Liver (tissue), 10 donors: ENCODE measurements at places on chromosomes 6 and 20. TPM values are rescaled to one million over a fixed set of nuclear protein-coding genes. Genes with fewer than 3 reads are reported as not detected.

Gene PPP1R14C
- 0.05 TPM for total RNA-seq

Gene LPA
- 34.7 TPM for total RNA-seq

Gene ADIG
- total RNA-seq: not detected

Gene AGPAT1
- 10.4 TPM for total RNA-seq

Gene ECT2L
- total RNA-seq: not detected

Gene HLA-DQB1
- total RNA-seq: 12.4 TPM

Gene LCA5
- total RNA-seq: 0.84 TPM

Gene EPB41L1
- 3.4 TPM for total RNA-seq

Gene DNAH8
- total RNA-seq: under 0.01 TPM

Gene ZNF311
- 0.42 TPM for total RNA-seq

GRCh38 chr6:157278171-157278570 is 45.1 kb downstream of the TMEM242 start:
- DNase-seq: no peak

DNA sequence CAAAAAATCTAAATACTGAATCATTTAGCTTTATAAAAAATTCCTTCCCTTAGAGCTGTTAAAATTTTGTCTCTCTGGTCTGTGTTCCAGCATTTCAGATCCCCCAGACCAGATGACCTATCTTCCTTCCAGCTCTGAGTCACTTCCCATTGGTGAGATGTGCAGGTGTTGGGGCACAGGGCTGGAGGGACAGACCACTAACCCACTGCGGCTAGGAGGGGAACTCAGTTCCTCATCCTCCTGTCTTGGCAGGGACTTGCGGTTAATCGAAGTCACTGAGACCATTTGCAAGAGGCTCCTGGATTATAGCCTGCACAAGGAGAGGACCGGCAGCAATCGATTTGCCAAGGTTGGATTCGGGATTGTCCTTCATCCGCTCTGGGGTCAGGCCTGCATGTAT is 6.0 kb downstream of the CNPY3 start:
- DNase-seq: no peak

GRCh38 chr6:156781861-156782631 is 4.9 kb downstream of the ARID1B start:
- no peak for DNase-seq

- DNase-seq: no peak
These were observed at the start of gene TRAPPC3L for GRCh38 chr6:116545651-116546050. TRAPPC3L (minus strand) TSS chr6:116545684; CDS start chr6:116545514, 170 bp downstream.

- no peak for DNase-seq
These were observed 33.0 kb downstream of the NUP153 start for GRCh38 chr6:17673543-17674254.

DNA sequence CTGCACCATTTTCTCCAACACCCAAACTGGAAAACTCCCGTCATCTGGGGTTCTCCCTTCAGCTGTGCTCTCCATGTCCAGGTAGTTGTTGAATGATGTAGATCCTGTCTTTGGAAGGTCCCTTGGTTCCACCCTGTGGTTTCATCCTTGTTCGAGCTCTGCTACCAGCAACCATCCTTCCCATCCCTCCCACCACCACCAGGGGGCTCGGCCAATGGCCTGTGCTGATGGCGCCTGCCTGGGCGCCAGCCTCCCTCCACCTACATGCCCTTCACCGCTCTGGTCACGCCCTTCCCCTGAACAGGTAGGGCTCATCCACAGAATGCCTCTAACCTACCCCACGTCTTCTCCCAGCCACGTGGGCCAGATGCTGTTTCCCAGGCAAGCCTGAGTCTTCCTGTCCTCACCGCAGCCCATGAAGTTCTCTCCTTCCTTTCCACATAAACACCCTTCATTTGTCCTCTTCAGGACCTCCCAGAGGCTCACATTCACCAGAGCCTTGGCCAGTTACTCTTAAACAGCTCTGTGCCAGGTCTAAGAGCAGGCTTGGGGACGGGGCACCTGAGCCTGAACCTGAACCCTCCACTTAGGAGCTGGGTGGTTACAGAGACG is 75.1 kb upstream of the DUSP22 start:
- no peak for DNase-seq

- DNase-seq: no peak
These were observed 16.8 kb upstream of the FUCA2 start for GRCh38 chr6:143528164-143528811.

GRCh38 chr6:149166336-149166735 is 151.2 kb upstream of the TAB2 start:
- DNase-seq: no peak

DNA sequence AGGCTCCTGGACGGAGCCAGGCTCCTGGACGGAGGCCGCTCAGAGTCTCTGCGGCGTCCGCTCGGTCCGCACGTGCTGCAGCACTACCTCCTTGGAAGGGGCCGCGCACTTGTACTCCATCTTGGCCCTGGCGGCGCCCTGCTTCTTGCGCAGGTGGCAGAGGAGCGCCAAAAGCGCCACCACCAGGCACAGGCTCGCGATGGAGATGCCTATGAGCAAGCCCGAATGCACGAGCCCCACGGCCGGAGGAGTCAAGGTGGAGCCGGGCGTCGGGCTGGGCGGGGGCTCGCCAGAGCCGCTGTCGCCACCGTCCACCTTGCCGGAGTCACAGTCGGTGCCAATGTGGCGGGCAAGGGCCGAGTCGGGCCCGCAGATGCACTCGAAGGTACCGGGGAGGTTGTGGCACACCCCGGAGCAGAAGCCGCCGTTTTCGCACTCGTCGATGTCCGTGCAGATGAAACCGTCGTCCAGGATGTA is 1.7 kb downstream of the THBD start:
- DNase-seq: no peak

DNA sequence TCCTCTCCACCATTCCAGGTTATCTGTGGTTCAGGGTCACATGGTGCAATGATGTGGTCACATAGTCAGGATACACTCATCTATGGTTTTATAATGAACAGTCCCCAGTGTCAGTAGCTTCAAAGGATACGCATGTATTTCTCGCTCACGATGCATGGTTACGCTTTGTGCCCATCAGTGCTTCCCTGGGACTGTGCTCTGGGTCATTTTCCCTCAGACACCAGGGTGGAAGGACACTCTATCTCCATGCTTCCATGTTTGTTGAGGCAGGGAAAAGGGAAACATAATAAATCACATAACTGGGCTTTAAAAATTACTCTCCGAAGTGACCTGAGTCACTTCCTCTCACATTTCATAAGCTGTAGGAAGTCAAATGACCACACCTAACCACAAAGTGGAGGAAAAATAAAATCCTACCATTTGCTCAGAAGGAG is 394.8 kb upstream of the NOX3 start:
- DNase-seq: no peak

GRCh38 chr6:127539272-127539671 is 20.1 kb upstream of the MTCL3 start:
- DNase-seq: no peak

DNA sequence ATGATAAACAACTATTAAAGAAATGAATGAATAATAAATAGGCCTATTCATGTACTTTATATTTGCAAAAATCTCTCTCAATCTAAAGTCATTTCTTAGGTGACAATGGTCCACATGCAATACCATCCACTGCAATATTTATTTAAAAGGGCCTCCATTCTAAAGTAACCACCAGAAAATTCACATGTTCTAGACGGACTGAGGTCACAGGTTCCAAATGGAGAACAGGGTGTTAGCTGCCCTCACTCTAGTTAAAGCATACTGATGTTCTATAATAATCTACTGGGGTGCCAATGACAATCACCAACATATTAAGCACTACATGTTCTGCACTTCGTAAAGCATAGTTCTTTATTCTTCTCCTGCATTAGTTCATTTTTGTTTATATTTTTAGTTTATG is 1.2 kb downstream of the HBS1L start:
- no peak for DNase-seq

GRCh38 chr6:25481267-25481666 is 170.7 kb upstream of the SCGN start:
- no peak for DNase-seq

GRCh38 chr6:151430886-151431285 is 21.0 kb downstream of the RMND1 start:
- DNase-seq: no peak
